RPMI7951 (cell line): ENCODE measurements at places on chromosomes 5 and 9. TPM values are rescaled to one million over a fixed set of nuclear protein-coding genes. Genes with fewer than 3 reads are reported as not detected.

HMMR gene
- 70.5 and 79.3 TPM in 2 replicates for total RNA-seq

HAVCR1 gene
- total RNA-seq: not detected in 2 replicates

SEMA4D gene
- total RNA-seq: 0.12 and 0.29 TPM in 2 replicates

ITGA2 gene
- total RNA-seq: 25.2 and 28.4 TPM in 2 replicates

FCN2 gene
- total RNA-seq: not detected in 2 replicates

CDC26 gene
- 42.1 and 57.9 TPM in 2 replicates for total RNA-seq

GRCh38 chr5:76576996-76577395, 46.2 kb downstream of the F2RL2 start:
- no peak for DNase-seq

DNA sequence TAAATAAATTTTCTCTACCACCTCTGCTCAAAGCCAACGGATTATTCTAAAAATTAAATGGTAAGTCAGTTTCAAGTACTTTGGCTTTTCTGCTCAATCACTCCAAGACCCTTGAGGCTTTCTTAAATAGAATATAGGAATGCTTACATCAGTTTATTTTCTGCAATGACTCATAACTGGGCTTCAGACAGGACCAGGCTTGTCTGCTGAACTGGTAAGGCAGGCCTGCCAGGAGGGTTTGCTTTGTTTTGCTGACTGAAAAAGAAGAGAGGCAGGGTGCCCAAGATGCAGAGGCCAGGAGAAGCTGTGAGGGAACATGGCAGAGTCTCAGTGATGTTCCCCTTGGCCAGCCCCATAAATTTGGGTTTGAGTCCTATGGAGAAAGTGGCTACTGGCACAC, 60.3 kb upstream of the EPB41L4A start:
- no peak for DNase-seq

- DNase-seq: no peak
Measured at GRCh38 chr9:14417237-14417636, 103.3 kb upstream of the NFIB start.

GRCh38 chr5:100827481-100827889, 75.6 kb downstream of the ST8SIA4 start:
- peak; percentile 37 for DNase-seq

DNA sequence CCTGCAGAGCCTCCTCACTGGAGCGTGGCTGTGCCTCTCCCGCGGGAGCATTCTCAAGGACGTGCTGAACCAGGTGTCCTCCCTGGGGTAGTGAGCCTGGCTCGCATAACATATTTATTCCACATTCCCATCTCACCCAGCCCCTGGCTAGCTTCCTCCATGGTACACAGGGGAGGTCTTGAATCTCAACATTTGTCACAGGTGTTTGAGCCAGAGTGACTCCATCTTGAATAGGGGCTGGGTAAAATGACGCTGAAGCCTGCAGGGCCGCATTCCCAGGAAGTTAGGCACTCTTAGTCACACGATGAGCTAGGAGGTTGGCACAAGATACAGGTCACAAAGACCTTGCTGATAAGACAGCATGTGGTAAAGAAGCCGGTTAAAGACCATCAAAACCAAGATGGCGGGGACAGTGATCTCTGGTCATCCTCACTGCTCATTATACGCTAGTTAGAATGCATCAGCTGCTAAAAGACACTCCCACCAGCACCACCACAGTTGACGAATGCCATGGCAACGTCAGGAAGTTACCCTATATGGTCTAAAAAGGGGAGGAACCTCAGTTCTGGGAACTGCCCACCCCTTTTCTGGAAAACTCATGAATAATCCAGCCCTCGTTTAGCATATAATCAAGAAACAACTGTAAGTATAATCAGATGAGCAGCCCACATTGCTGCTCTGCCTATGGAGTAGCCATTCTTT, 273.8 kb upstream of the IRX4 start:
- DNase-seq: no peak

DNA sequence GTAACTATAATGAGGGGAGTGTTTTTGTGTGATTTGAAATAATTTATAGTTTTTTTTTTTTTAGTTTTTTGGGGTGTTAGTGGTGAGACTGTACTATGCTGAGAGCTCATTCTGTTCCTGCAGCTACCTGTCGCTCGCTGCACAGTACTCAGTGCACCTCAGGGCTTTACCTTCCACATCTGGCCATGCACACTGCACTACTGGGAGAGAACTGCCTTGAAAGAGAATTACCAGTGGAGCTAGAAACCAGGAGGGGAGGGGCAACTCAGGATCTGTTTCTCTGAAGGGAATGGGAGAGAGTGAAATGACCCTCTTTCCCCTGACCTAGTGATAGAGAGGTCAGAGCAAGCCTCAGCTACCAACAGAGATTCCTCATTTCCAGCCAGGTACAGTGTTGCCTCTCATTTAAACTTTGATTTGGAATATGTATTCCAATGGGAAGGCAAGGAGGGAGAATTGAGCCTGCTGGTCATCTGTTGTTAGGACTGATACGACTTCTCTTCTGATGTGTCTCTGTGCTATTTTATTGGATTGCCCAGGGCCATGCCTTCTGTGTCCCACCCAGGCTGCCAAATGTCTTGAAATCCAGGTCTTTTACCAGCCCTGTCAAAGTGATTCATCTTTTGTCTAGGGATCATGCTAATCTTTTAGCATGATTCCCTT, 8.9 kb downstream of the ATG10 start:
- DNase-seq: no peak

DNA sequence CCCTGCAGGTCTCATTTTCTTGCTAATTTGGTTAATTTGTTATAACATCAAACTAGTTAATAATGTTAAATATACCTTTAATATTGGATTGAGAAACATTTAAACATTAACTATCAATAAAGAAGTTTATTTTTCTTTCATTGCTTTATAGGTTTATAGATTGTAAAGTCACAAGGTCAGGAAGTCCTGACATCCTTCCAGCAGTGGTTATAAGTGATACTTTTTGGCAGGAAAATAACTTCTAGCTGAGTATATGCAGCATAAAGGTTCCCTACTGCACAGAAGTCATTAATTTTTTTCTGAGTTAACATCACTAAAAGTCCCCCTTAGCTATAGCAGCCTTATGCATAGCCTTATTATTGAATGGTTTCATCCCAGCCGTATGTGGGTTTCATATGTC, 85.5 kb downstream of the LNPEP start:
- no peak for DNase-seq

DNA sequence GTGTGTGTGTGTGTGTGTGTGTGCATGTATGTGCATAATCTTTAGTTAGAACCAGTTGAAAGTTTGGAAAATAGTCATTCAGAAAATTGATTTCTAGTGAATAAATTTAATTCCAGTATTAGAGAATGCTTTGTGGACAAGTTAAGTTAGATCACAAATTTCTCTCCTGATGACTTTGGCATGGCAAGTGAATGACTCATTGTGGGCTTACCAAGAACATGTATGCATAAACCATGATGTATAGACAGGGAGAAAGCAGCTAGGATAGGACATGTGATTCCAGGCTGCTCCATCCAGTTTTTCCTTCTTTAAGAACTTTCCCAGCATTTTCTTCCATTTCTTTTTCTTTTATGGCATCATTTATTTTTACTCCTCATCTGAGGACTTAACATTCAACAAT, 85.7 kb upstream of the SGCD start:
- DNase-seq: no peak

GRCh38 chr9:4850603-4851310, 58.0 kb downstream of the RCL1 start:
- DNase-seq: no peak

DNA sequence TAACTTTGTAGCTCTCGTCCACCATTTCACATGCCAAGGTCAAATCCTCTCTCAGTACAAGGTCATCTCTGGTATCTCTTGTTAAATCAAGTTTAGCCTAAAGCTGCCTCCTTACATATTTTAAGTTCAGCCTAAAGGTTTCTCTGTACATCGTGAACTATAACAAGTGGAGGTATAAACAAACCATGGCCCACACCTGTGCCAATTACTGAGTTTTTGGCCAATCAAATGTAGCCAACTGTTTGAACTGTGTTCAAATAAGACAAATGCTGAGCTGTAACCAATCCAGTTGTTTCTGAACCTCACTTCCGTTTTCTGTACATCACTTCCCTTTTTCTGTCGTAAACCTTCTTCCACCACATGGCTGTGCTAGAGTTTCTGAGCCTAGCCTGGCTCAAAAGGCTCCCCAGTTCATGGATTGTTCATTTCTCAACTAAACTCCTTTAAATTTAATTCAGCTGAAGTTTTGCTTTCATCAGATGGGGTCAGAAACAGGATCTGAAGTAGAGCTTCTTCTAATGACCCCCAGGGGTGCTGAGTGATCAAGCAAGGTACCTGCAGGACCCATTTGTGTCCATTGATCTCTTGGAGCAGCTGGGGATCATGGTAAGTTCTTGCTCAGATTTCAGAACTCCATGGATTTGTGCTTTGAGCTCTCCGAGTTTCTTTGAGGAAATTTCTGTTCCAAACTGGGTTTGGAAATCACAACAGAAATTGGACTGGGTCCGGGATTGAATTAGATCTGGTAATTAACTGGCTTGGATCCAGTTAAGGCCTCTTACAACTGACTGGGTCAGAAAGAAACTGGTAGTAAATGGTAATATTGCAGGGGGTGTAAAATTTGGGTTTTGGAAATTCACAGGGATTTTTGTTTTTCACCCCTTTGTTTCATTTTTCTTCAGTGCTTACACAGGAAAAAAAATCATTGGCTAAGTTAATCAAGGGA, 11.0 kb upstream of the NANS start:
- DNase-seq: peak; percentile 40

DNA sequence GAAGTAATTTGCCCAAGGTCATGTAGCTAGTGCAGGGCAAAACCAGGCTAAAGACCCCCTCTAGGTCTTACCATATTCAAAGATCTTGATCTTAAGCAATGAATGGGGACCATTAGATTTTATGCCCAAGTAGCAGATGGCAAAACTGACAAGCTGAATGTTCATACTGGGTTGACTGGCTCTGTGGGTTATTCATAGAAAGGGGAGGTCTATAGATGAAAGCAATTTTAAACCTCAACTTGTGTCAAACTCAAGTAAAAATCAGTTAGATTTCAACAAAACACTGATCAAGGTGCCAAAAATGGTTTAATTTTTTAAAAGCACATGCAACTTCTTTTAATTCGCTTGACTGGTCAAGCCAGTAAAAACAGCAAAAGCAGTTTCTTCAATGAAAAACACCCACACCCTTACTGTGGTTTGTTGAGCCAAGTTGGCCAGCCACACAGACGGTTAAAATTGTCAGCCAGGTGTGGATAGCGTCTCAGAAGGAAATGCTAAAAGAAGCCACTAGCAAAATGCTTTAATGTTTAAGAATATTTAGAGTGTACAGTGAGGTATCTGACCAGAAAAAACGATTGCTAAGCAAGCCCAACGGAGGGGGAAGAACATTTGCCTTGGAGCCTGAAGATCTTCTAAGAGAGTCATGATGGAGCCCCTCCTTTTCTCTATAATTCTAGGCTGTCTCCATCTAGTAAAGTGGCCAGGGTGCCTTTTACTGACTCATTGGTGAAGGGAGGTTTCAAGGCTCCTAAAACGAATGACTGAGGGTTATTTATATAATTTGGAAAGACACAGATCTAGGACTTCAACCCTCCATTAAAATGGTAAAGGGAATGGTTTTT, 539.6 kb upstream of the CLINT1 start:
- no peak for DNase-seq
